ENCODE measurements at places on chromosomes 2 and 18. TPM values are rescaled to one million over a fixed set of nuclear protein-coding genes. Genes with fewer than 3 reads are reported as not detected.

Gene TGFA
- total RNA-seq = 0.63 TPM

Gene GAREM1
- under 0.01 TPM for total RNA-seq

Gene CNRIP1
- not detected for total RNA-seq

Gene FAM228B
- 26.2 TPM for total RNA-seq

Gene NRP2
- 7.5 TPM for total RNA-seq

Gene DSG4
- not detected for total RNA-seq

Gene FBXO41
- 4.2 TPM for total RNA-seq

Gene ALPP
- total RNA-seq = not detected

Gene NOL4
- not detected for total RNA-seq

Gene MRO
- under 0.01 TPM for total RNA-seq

Gene CHN1
- 3.0 TPM for total RNA-seq

Gene MYCN
- 0.10 TPM for total RNA-seq

Gene PLGLB2
- 0.52 TPM for total RNA-seq

Gene STON1
- total RNA-seq = 1.9 TPM

Gene AKAIN1
- total RNA-seq = not detected

Gene CHST9
- total RNA-seq = 0.10 TPM

Gene HOXD10
- total RNA-seq = not detected

Gene C1QL2
- total RNA-seq = not detected

Gene RGPD8
- 96.6 TPM for total RNA-seq

Gene CAPN14
- 0.21 TPM for total RNA-seq

Gene CFAP53
- total RNA-seq = not detected

Gene FRZB
- under 0.01 TPM for total RNA-seq

Gene CDH19
- total RNA-seq = not detected

Gene MYOM1
- 0.94 TPM for total RNA-seq

Gene UGT1A9
- not detected for total RNA-seq

Gene GAL3ST2
- 2.5 TPM for total RNA-seq

Gene C2orf15
- 0.21 TPM for total RNA-seq

Gene COL4A4
- total RNA-seq = 0.21 TPM

Gene NT5DC4
- total RNA-seq = not detected

Gene TUBA4B
- total RNA-seq = not detected

Gene TEKT4
- total RNA-seq = not detected

Gene EML6
- total RNA-seq = 0.73 TPM

Gene PLB1
- total RNA-seq = 9.2 TPM

Gene B3GNT7
- total RNA-seq = 6.5 TPM

Gene CHRNG
- total RNA-seq = not detected

Gene SNORC
- under 0.01 TPM for total RNA-seq
